ENCODE measurements at places on chromosomes 1 and 21. TPM values are rescaled to one million over a fixed set of nuclear protein-coding genes. Genes with fewer than 3 reads are reported as not detected.

The CD1B gene
- total RNA-seq: not detected

The RGS7 gene
- total RNA-seq: 2.2 TPM

The GOLT1A gene
- total RNA-seq: not detected

The GJA4 gene
- 35.9 TPM for total RNA-seq

The SNX27 gene
- total RNA-seq: 25.5 TPM

The CAPZA1 gene
- 374 TPM for total RNA-seq

The CNKSR1 gene
- total RNA-seq: not detected

The PRAMEF7 gene
- not detected for total RNA-seq

The PGLYRP3 gene
- not detected for total RNA-seq

The ESRRG gene
- total RNA-seq: not detected

The CCDC18 gene
- total RNA-seq: 14.6 TPM

Measured in thoracic aorta endothelial cell (primary cell).